ENCODE measurements at places on chromosomes 7 and 10.
A peak's percentile ranks its signal among the peaks of the same experiment; 100 is the strongest.

- DNase-seq = no peak
Measured at GRCh38 chr7:90910136-90910535, 314.0 kb downstream of the CDK14 start.

DNA sequence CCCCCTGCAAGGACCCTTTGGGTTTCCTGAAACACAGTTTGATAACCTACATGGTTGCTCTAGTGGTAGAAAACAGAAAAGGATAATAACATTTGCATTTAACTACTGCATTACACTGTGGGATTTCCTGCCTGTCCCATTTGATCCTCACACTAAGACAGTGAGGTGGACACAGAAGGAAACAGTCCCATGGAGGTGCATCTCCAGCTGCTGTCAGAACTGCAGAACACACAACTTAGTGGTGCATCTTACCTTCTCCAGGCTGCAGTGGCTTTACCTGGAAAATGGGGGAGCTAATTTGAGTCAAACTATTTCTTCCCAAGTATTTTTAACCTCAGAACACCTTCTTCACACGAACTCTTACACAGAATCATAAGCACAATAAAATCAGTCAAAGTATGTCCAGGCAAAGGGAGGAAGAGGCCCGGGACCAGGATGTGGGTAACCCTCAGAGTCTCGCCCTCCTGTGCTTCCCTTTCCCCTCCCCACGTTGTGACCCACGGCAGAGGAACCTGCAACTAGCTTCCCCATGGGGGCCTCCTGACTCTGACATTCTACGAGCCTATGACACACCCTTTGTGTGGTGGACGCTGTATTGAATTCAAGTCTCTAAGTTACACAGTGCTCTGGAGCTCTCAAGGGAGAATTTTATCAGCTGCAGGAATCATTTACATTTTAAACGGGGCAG lies 33.7 kb downstream of the SCRN1 start:
- DNase-seq = no peak

DNA sequence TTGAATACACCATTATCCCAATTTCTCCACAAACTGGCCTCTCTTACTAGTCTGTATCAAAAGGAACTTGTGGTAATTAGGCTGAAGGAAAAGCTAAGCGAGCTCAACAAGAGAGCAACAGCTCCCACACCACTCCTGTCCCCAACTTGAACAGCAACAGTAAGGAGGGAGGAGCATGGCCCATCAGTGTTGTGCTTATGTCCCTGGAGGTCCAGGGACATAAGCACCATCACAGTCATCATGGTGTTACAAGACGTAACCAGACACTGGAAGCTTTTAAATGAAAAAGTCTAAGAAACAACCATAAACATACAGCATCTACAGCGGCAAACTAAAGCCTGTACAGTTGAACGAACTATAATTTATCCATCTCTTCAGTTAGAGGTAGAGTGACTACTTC lies 989 bp downstream of the ERLIN1 start:
- no peak for DNase-seq

DNA sequence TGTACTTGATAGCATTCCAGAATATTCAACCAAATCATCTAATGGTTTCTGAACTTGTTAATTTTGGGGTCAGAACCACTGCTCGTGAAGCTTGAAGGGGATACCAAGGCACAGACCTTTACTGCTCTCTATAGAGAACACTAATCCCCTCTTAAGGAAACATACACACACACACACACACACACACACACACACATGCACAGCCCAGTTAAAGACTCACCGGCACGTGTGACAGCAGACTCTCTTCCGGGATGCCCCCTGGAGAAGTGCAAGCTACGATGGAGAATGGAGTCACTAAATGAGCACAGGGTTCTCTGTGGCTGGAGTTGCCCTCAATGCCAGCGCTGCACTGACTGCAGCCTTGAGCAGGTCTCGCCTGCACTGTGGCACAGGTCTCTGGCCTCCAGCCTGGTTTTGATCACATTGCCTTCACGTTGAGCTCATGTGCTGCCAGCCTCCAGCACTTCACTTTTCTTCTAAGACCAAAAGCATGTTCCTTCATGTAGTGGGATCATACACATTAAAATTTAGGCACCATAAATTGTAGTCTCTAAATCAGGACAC lies 300.8 kb downstream of the POM121L12 start:
- DNase-seq = no peak

DNA sequence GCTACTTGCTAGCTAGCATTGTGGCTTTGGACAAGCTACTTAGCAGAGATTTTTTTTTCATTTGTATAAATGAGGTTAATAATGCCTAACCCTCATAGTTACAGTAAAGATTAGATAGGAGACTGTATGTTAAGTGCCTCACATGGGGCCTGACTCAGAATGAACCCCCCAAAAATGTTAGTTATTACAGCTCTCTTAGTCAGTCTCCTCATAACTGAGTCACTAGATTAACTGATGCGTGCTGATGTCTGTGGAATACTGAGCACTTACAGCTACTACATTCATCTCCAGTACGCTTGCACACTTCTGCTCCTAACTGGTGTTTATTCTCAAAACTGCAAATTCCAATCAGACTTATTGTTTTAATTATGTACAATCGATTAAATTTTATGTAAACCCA lies 315.3 kb downstream of the SNX13 start:
- DNase-seq = no peak

DNA sequence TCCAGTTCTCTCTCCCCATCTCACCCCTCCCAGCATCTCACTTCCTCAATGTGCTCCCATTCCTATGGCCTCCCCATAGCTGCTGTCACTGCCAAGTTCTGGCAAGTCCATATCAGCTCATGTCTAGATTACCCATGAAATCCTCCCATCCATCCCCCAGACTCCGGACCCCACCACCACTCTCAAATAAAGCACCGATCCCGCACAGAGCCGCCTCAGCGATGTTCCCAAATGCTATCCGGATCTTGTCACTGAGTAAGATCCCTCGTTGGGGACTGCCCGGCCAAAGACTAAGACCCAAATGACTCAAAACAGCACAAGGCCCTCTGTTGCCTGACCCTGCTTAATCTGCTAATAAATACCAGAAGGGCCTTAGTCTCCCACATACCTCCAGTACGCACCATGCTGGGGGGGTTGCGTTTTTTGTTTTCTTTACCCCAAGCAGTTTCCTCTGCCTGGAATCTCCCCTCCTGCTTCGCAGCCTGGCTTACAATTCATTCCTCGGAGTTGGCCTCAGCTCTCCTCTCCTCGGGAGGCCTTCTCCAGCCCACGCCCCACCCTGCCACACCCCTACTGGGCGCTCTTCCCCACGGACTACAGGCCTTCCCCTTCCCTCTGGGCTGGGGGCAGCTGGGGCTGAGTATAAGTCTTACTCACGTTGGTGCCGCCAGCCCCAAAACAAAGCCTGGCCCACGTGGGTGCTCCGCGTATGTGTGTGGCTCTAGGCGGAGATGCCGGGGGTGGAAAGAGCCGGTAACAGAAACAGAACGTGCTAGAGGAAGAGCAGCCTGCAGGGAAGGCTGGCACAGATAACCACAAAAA lies 1.8 kb upstream of the DUSP5 start:
- DNase-seq = no peak

GRCh38 chr10:94146746-94147145 lies 153.0 kb downstream of the PLCE1 start:
- no peak for DNase-seq

DNA sequence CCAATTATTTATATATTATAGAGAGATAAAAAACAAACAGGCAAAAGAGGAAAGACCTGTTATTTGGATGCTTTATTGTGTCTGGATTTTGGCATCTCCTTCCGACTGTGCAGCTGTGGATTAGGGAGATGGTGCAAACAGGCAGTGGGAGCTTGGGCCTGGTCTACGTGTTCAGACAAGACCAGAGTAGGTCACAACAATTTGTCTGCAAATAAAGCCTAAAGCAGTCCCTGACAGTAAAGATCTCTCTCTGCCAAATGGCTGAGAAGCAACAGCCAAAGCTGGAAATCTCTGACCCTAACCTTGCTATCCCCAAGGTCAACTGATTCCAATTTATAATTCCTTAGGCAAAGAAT lies 82.0 kb downstream of the ABLIM1 start:
- DNase-seq = peak; percentile 61

GRCh38 chr10:16965740-16966447 lies 148.7 kb upstream of the RSU1 start:
- no peak for DNase-seq

GRCh38 chr7:27346531-27347275 lies 104.1 kb downstream of the EVX1 start:
- peak; percentile 97 for DNase-seq

DNA sequence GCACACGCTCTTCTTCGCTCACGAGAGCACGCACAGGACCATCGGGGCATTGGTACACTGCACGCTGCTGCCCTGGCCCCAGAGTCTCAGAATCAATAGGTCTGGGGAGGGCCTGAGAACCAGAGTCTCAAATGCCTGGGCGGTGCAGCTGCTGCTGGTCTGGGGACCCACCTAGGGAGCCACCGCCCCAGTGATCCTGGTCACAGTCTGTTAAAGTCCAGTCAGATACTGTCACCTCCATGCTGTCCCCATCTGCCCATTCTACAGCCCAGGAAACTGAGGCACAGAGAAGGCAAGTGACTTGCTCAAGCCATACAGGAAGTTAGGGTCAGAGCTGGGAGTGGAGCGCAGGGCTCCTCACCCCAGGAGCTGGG lies 38.0 kb downstream of the ZCCHC24 start:
- no peak for DNase-seq

DNA sequence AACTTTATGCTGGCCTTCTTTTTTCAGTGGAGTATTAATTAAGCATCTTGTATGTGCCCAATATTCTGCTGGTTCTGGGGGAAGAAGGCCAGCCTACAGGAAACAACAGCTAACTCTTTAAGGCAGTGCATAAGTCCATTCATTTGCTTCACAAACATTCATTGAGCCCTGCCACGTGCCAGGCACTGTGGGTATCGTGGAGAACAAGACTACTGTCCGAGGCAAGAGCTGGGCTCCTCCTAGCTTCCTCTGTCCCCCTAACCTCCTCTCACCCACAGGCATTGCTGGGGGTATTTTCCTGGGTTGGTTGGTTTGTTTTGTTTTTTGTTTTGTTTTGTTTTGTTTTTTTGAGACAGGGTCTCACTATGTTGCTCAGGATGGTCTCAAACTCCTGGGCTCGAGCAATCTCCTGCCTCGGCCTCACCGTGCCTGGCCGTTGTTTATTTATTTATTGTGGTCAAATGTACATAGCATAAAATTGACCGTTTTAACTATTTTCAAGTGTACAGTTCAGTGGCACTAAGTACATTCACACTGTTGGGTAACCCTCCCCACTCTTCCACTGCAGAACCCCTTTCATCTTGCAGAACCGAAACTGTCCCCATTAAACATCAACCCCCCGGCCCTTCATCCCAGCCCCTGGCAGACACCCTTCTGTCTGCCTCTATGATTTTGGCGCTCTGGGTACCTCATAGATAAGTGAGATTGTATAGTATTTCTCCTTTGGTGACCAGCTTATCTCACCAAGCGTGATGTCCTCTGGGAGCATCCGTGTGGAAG lies 32.6 kb downstream of the CHST3 start:
- no peak for DNase-seq

DNA sequence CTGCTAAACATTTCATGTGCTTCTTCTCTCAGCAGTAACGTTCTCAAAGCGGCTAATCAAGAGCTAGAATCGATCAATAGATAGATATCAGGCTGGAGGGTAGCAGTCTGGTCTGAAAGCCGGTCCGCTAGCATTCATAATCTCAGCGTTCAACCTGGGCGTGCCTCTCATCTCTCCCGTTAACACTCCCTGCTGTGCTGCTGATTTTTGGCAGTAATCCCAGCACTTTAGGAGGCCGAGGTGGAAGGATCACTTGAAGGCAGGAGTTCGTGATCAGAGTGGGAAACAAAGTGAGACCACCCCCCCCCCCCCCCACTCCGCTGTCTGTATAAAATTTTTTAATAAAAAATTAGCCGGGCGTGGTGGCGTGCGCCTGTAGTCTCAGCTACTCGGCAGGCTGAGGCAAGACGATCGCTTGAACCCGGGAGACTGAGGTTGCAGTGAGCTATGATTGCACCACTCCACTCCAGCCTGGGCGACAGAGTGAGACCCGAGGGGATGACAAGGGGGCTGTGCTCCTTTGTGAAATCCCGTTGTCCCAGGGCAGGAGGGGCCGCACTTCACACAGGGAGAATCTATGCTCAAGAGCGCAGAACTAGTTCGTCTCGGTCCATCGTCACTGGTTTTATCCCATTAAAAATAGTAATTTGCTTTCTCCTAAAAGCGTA lies 624 bp upstream of the CEP55 start:
- DNase-seq = peak; percentile 33

- DNase-seq = no peak
Measured at GRCh38 chr7:18320971-18321567, 174.5 kb upstream of the HDAC9 start.

DNA sequence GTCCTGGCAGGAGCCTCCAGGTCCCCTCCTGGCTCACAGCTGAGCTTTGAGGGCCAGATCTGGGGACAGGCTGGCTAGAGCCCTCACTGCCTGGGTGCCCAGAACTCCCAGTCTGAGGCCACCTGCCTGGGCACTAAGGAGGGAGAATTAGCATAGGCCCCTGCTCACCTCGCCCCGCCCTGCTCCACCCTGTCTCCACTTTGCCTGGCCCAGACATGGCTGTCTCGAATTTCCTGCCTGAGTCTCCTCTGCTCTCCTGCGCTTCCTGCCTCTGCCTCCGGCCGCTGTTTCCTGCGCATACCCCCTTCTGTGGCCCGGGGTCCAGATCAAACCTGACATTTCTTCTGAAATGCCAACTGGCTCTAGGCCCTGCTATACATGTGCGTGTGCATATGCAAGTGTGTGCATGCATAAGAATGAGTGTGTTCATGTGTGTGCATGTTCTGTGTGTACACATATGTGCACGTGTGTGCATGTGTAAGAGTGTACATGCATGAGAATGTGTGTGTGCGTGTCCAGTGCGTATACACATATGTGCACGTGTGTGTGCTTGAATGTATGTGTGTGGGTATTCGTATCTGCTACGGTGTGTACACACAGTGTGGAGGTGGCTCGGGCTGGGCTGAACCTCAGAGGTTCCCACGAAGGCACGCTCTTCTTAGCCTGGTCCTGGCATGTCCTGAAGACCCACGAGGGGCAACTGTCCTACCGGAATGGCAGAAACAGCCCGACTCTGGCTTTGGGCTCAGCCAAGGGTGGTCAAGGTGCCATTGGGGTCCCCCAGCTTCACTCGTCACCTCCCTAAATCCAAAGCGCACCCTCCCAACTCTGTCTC lies 64.9 kb downstream of the MYL10 start:
- no peak for DNase-seq

- peak; percentile 56 for DNase-seq
Measured at GRCh38 chr10:4280461-4281189, 495.6 kb upstream of the KLF6 start.

DNA sequence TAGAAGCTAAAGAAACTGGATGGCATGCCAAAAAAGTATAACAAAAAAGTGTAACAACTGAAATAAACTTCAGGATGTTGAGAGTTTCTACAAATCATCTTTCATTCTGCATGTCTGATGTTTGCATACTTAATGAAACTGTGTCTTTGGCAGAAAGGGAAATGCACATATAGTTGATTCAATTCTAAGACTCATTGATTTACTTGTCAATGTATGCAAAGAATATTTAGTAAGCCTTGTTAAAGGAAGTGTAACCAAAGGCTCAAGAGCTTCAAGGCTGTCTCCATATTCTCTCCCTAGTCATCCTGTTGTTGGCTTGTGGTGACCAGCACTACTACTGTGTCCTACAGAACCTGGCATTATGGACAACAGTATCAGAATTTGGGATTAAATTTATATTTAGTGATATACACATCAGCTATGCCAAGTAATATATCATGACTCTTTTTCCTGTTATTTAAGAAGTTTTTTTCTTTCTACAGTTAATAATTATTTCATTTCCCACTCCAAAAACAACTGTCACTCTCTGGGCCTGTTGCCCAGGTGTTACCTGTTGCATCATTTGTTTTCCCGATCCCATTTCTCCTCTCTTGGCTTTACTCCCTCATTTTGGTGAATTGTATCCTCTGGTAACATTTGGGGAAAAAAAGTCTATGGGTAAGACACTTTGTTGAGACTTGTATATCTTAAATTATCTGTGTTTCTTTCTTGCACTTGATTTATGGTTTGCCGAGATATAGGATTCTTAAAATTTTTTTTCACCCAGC lies 226.6 kb upstream of the BMPER start:
- no peak for DNase-seq
